Right cardiac atrium (tissue), 5 donors: ENCODE measurements at places on chromosomes 4 and X. TPM values are rescaled to one million over a fixed set of nuclear protein-coding genes. Genes with fewer than 3 reads are reported as not detected.

SYP gene
- total RNA-seq: 3.1 TPM

PI4K2B gene
- total RNA-seq: 2.3 TPM

GASK1B gene
- 72.8 TPM for total RNA-seq

CAPN6 gene
- total RNA-seq: not detected
